ENCODE measurements at places on chromosomes 1 and 21.

GRCh38 chr1:23816906-23817305, 8.3 kb downstream of the HMGCL start:
- no peak for DNase-seq

DNA sequence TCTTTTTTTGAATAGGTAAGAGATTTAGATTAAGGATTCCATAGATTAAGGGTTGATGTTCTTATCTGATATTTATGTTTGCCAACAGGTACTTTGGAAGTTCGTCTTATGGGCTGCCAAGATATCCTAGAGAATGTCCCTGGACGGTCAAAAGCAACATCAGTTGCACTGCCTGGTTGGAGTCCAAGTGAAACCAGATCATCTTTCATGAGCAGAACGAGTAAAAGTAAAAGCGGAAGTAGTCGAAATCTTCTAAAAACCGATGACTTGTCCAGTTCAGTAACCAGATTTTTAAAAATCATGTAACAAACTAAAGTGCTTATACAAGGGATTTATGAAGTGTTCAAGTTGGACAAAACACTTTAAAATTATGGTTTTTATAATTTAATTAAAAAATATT, 100.5 kb downstream of the PKN2 start:
- DNase-seq, result no peak

DNA sequence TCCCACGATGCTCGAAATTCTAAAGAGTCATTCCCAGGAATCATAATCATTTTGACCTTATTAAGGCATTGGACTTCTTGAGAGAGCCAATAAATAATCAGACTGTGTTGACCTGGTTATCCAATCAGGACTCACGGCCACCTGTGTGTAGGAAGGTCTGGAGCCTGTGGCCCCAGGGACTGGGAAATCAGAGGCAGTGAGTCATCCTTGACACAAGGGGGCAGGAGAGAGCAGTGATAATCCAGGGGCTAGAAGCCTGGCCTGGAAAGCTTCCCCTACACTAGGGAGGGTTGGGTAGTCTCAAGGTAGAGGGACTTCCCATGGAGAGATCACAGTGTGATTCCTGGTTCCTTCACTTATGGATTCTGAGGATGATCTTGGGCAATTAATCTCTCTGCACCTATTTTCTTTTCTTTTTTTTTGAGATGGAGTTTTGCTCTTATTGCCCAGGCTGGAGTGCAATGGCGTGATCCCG, 4.7 kb downstream of the MR1 start:
- peak; percentile 69 for DNase-seq

DNA sequence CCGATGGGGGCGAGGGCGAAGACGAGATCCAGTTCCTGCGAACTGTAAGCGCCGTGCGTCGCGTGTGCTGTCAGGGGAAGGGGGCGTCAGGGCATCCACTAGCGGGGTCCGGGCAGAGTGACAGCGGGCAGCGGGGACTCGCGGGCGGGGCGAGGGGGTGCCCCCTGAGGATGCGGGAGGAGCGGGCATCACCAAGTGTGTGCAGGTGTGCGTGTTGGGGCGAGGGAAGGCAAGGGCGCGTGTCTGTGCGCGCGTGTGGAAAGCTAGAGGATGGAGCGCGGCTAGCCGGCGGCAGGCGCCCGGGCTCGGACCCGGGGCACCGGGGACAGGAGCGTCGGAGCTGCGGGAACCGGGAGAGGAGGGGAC, 525 bp downstream of the RYR2 start:
- no peak for DNase-seq

DNA sequence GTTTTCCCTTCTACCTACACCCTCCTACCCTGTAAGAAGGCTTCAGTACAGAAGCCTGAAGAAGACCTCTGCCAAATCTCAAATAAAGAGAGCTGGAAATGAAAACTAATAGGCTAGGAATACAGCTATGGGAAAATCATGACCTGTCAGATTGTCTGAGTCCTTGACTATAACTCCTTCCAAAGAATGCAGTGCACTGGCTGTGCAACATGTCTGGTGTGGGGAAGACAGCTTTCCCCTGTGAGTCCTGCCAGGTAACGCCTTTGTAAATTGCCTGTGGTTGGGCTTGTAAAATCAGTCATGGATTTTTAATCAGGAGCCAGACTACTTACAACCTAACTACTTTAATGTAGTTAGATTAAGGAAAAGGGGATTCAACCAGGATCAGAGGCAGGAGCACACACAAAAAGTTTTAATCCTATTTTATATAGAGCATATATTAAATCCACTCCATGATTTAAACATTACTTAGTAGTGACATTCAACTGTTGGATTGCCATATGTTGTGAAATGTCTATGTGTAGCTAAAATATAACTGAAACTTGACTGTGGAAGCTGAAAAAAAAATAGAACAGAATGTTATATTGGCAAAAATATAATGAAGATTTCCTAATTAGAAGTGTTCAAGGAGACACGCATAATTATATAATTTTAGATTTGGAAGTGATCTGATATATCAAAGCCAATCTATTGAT, 1667.8 kb downstream of the KCNT2 start:
- no peak for DNase-seq

GRCh38 chr1:228178737-228179684, 13.4 kb downstream of the IBA57 start:
- no peak for DNase-seq

DNA sequence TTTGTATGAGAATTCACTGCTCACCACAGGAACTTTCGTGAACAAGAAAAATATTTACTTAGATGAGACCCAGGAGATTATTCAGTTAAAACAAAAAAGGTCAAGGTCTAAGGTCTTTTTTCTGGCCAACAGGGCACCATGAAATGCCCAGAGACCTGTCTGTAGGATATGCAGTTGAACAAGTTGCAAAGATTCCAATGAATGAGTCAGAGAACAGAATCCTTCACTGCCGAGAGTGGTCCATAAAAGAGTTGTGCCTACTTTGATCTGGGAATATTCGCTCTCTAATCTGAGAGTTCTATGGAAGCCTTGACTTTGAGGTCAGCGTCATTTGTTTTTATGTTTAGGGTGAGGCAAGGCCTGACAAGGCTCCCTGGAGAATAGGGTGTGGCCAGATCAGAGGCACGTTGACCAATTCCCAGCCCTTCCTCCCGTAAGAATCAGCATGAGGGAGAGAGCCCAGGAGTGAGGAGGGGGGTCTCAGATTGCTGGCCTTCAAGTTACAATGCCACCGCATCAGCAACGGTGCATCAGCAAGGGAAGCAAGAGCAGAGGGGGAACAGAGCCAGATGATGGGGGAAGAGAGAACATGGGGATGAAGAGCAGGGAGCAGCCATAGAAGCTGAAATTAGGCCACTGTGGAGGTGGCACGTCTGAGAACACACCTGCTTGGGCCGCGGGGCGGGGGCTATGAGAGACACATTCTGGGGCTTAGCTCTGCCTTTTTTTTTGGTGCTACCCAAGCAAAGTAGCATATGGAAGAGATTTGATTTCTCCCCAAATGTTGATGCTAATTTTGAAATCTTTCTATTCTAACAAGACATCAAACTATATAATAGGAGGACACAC, 206.4 kb upstream of the RAB4A start:
- DNase-seq, result no peak

DNA sequence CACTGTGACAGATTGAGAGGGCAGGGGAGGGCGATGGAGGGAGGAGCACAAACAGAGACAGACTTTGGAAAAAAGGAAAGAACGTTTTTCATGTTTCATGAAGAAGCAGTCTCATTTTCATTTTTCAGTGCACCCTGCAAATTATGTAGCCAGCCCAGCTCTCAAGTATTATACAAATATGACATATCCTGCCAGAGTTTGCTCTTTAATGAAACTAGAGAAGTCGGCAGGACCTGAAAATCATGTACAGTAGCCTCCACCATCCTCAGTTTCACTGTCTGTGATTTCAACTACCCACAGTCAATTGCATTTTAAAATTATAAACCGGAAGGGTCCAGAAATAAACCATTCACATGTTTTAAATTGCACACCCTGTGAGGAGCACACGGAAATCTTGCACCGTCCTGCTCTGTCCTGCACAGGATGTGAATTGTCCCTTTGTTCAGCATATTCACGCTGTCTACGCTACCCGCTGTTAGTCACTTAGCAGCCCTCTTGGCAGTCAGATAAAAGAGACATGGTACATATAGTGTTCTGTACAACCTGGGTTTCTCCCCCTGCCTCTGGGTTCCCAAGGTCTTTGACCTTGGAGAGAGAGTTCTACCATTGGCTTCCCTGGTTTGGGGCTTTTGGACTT, 13.6 kb upstream of the ADARB1 start:
- DNase-seq, result no peak

DNA sequence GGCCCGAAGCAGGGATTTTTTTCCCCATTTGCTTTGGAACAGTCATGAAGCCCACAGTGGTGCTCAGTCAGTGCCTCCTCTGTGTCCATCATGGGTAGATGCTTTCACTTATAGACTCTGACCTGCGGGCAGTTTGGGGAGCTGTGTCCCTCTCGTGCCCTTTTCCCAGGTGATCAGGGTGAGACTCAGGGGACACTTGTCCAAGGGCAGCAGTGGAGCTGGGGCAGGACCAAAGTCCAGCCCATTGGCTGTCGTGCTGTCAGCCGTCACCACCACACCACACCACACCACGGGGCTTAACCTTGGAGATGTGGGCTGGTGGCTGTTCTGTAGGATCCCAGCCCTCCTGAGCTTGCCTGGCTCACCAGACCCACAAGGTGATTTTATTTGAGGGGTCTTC, 34.9 kb downstream of the SIM2 start:
- DNase-seq, result no peak

DNA sequence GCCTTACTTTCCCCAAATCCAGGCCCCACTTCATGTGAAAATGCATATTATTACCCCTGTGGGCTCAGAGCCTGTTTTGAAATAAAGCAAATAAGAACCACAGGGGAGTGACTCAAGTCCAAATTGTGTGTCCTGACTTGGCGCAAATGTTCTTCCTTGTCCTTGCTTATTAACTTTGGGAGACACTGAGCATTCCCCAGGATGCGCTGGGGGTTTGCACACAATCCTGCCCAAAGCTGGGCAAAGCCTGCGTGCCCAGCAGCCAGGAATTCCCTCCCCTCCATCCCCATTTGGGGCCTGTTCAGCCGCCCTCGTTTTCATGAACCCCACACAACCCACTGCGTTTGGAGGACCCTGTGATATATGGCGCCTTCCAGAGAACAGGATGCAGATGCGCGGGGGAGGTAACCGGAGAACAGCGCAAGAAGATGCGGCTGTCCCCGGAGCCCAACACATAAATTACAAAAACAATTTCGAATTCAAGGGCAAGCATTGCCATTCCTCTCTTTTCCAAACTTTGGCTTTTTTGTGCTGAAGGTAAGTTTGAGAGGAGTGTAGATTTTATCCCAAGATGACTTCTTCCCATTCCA, 42.4 kb upstream of the CLDN14 start:
- DNase-seq, result no peak

DNA sequence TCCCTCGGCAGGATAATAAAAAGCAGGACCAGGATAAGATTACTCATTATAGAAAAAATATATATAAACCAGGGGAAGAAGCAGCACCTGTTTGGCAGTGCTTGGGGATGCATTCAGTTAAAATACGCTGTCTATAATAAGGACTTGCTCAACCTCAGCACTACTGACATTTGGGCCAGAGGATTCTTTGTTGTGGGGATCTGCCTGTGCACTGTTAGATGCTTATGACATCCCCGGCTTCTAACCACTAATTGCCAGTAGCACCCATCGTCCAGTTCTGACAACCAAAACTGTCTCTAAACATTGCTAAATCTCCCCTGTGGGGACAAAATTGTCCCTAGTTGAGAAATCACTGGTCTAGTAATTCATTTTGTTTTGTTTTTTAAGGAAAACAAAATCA, 242.1 kb downstream of the SLC45A1 start:
- DNase-seq, result no peak

Data from activated naive CD4-positive, alpha-beta T cell treated with anti-CD3 and anti-CD28 coated beads, Interleukin-2, amount 10 ng/mL, durations not matched to agents 7 days and 5 days (primary cell).